Cerebellar cortex (tissue), 1 donor: ENCODE measurements at places on chromosomes 16 and 17.
A peak's percentile ranks its signal among the peaks of the same experiment; 100 is the strongest.

DNA sequence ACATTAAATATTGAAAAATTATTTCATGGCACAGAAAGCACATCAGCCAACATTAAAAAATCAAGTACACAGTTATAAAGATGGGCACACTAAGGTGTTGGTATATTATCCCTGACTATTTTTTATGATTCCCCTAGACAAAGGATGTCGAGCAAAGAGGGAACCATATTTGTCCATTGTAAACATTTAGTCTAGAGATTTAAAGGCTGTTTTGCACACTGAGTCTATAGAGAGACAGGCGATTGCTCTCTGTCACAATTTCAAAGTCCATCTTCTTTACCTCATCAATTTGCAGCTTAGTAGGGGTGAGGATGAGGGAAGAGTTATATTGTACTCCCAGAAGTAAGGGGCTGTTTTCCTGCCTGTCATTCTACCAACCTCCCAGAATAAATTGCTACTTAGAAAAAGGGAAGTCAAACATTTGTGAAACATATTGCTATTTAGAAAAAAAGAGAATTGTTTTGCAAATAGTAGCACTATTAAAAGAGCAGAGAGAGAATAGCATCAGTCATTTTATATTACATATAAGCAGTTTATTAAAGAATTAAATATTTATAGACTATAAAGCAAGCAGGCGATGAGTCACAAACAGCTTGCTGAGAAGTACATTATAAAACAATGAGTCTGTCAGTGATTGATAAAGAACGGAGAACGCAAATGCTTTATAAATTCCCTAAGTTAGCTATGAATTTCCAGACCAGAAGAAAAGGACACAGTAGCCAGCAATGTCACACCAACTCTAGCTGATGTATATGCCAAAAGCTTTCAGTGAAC lies 270.6 kb upstream of the PMFBP1 start:
- DNase-seq, result no peak

DNA sequence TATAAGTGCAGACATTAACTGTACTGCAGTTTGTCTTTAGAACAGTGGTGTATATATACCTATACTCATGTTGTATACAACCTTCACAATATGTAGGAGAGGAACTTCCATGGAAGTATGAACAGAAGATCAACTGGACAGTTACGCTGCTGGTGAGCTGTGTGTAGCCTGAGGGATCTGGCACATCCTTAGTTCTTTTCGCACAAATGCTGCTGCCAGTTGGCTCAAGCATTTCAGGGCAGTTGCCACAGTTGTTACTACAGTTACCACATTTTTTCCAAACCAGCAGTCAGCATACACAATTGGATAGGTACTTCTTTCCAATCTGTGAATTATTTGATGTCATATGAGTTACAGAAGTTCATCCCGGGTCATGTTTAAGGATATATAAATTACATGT lies 539.6 kb upstream of the HSBP1 start:
- DNase-seq, result no peak

GRCh38 chr17:31541559-31541958 lies 150.1 kb downstream of the RAB11FIP4 start:
- DNase-seq, result peak; percentile 28

DNA sequence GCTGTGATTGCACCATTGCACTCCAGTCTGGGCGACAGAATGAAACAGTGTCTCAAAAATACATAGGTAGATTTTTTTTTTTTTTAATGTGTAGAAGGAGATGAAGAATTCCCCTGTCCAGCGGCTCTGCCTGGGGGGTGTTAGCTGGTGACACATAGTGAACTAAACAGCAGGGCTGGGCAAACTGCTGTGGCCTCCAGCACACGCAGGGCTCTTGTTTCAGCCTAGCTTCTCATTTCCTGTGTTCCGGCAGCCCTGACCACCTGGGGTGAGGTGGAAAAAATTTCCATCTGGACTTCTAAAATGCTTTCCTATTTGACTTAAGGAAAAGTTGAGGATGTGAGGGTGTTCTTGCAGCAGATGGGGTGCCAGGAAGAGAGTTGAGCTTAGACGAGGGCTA lies 33.3 kb upstream of the RGS9 start:
- peak; percentile 23 for DNase-seq

- DNase-seq, result peak; percentile 72
These were observed 32.3 kb downstream of the RAP1GAP2 start for GRCh38 chr17:2828397-2829038.
